Suppressor macrophage (primary cell): ENCODE measurements at places on chromosomes 3 and 15.

- peak; percentile 34 for DNase-seq
Observed at GRCh38 chr15:70535071-70535954, 228.0 kb downstream of the UACA start.

DNA sequence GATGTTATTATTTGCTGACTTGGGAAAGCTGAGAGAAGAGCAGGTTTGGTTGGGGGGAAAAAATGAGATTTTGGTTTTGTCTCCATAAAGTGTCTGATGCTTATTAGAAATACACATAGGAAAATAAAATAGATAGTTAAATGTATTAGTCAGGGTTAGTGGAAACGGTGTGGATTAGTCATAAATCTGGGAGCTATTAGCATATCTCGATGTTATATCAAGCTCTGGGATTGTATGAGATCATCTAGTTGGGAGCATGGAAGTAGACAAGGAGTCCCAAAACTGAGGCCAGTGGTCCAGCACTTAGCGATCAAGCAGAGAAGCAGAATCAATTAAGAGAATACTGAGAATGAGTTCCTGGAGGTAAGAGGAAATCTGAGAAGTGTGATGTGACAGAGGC lies 845.5 kb downstream of the ROBO2 start:
- DNase-seq = no peak

DNA sequence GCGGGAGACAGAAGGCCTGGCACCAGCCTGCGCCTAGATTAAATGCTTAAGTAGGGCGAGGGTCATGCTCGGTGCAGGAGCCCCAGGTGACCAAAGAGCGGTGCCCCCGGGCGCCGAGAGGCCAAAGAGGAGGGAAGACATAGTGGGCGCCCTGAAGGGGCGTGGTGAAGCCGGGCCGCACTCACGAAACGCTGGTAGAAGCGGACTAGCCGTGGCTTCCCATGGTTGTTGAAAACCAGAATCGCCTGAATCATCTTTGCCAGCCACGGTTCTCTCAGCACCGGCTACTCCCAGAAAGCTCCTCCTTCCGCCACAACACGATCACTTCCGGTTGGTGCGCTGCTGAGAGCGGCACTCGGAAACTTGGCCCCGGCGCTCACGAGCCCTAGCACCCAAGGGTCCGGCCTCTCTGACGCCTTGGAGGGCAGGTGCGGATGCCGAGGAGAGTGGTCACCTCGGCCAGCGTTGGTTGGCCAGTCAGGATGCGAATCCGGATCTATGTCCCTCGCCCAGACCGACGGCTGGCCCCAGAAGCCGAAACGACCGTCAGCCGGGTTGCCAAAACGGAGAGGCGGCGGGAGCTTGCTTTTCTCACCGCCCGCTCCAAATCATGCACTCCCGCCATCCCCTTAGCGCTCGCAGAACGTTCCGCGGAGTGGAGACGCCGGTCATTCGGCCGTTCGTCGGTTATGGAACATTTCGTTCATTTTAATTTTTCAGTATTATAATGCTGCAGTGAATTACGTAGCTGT lies at the start of gene AP3S2:
AP3S2 (minus strand) TSS at position 299 of the 752 bp plus-strand sequence; CDS start at position 254, 45 bp downstream.
- DNase-seq = peak; percentile 96

DNA sequence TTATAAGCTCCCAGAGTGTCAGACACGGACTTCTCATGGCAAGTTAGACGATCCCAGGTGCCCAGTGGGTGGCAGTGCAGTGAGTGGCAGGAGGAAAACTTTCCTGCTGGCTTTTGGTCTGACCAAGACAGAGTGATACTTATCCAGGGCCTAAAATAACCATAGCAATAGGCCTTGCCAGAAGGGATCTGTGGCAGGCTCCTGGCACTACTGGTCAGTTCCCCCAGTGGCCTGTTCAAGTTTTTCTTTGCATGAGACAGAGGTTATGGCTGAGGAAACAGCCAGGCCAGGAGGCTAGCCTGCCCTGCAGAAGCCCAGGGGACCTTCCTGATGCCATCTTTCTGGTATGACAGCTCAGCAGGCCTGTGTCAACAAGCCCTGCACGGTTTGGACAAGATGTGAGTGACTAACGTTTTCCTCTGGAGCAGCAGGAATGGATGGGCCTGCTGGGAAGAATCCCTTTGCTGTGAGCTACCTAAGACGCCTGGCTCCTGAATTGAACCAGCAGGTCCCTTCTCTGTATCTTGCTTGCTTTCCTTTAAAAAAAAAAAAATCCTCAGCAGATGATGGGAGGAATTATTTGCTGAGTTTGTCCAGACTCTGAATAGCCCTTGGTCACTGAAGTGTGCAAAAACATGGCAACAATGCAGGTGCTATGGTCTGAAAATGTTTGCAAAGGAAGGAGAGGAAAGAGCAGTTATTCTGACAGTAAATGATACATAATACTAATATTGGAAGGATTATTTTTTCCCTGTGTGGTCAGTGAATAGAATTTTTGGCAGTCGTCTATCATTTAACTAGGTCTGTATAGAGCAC lies 18.0 kb downstream of the SCG5 start:
- no peak for DNase-seq

DNA sequence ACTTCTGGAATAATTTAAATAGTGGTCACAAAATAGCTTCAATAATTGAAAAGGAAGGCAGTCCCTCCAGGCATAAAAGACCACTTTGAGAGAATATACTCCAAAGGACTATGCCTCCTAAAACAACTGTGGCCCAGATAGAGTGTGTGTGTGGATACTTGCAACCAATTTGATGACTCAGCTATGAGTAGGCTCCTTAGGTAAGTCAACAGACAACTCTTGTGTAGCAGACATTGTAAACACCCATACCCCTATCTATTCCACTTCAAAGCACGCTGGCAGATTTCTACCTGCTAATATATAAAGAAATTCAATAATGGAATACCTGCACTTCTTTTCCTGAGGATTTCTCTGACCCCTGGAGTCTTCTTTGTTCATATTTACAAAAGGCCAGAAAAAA lies 254.5 kb downstream of the NEK10 start:
- no peak for DNase-seq

DNA sequence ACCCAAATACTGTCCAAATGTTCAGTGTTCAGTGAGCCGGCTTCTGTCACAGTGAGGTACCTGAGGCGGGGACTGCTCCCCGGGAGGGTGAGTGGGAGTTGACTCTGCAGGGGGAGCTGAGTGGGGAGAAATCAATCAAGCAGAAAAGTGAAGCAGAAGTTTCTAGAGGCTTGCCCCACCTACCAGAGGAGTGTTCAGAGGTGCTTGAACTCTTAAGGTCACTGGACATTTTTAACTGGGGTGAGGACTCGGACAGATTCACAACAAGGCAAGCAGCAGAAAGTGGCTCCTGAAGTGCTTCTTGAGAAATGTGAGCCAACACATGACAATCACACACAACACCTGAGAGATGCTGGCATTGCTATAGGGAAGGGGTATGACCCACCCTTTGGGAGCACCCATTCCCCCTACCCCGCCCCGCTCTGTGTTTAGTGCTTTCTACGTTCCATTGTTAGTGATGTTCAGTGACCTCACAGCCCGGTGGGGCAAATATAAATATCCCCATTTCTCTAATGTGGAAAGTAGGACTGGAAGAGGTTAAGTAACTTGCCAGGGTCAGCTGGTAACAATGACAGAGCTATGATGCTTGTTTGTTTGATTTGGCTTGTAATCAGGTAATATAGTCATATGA lies 48.6 kb upstream of the AKAP13 start:
- no peak for DNase-seq

DNA sequence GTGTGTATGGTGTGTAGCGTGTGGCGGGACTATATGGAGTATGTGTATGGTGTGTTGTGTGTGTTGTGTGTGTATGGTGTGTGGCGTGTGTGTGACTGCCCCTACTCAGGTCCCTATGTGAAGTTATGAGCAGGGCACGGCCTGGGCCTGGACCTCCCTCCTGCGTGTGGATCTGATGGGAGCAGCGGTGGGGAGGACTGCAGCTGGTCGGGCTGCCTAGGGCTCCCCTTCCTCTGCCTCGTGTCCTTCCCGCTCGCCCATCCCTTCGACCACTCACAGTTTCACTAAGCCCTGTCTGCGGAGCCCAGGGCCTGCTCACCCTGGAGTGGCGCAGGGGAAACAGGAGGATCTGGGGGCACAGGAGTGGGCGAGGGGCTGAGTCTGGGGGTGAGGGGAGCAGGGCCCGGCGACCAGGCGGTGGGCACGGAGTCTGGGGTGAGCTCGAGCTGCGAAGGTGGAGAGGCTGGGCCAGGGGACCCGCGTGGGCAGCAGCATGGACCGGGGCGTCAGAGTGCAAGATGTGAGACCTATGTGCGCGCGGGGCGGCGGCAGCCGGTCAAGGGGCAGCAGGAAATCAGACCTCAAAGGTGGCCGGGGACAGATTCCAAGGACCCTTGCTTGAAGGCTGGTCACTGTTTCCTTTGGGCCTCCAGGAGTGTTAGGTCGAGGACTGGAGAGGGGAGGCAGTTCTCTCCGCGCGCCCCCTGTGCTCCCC lies 26.6 kb downstream of the GABRA5 start:
- no peak for DNase-seq

DNA sequence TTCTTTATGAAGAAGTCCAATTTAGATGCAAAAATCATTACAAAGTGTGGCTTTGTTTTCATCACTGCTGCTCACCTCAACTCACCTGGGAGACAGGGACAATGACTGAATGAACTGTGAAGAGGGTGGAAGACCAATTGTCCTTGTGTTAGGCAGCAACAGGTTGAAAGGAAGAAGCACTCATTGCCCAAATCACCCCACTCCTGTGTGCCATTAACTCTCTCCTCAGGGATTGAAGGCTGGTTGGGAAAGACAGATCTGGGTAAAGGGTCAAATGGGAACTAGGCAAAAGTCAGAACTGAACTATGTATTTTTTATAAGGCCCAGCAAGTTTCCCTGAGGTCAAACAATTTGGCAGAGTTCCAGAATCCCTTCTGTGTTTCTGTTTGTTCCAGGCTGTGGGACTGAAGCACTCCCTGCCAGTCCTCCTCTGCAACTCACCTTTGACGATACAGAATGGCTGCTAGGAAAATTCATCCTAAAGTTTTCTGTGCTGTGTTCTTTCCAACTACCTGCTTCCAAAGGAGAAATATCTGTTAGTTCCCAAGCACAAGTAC lies 68.6 kb upstream of the CCDC39 start:
- no peak for DNase-seq

- DNase-seq = no peak
Observed at GRCh38 chr3:54021071-54021470, 101.3 kb upstream of the CACNA2D3 start.

DNA sequence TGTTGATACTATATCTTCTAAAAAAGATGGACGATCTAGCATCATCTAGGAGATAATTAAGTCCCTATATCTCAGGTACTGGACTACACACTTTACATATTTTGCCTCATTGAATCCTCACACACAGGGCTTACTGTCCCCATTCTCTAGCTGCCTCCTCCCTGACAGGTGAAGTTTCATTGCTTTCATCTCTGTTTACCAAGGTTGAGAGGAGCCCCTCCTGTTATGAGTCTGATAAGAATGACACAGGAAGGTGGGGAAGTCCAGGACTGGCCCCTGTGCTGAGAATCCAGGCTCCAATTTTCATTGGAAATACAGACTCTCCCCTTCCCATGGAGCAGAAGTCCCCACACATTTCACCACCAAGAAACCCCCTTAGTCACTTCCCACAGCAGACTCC lies 105.2 kb downstream of the XXYLT1 start:
- DNase-seq = no peak

DNA sequence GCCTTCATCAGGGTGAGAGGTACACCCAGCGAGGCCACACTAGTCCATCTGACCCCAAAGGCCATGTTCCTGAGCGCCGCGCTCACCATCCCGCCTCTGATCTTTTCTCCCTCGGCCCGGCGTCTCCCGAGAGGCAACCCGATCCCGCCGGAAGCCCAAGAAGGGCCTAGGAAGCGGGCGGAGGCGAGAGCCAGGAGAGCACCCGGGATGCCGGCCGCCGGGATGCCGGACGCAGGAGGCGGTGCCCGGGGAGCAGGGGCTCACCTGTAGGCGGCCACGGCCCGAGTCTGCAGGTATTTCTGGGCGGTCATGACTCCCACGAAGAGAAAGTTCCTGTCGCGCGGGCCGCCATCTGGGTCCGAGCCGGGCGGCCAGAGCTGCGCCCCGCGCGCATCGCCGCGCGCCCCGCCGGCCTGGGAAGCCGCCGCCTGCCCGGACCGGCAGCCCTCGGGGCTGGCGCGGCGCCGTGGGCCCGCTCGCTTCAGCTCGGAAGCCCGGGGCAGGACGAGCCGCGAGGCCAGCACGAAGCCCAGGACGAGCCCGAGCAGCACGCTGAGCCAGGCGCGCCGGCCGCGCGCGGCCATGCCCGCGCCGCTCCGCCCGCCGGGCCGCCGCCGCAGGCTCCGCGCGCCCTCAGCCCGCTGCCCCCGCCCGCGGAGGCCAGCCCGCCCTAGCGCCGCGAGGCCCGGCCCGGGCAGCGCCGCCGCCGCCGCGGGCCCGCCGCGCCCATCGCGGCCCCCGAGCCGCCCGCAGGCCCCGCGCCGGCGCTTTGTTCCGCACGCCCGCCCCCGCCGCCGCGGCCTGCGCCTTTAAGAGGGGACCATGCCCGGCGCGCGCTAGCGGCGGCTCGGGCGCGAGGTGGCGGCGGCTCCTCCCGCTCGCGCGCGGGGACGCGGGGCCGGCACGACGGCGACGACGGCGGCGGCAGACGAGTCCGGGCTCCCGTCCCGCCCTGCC lies 697 bp downstream of the CHSY1 start:
- peak; percentile 93 for DNase-seq

- DNase-seq = peak; percentile 81
Observed at GRCh38 chr15:78422571-78423340, 15.3 kb upstream of the IREB2 start.

- DNase-seq = no peak
Observed at GRCh38 chr3:16126634-16127033, 47.8 kb upstream of the GALNT15 start.

DNA sequence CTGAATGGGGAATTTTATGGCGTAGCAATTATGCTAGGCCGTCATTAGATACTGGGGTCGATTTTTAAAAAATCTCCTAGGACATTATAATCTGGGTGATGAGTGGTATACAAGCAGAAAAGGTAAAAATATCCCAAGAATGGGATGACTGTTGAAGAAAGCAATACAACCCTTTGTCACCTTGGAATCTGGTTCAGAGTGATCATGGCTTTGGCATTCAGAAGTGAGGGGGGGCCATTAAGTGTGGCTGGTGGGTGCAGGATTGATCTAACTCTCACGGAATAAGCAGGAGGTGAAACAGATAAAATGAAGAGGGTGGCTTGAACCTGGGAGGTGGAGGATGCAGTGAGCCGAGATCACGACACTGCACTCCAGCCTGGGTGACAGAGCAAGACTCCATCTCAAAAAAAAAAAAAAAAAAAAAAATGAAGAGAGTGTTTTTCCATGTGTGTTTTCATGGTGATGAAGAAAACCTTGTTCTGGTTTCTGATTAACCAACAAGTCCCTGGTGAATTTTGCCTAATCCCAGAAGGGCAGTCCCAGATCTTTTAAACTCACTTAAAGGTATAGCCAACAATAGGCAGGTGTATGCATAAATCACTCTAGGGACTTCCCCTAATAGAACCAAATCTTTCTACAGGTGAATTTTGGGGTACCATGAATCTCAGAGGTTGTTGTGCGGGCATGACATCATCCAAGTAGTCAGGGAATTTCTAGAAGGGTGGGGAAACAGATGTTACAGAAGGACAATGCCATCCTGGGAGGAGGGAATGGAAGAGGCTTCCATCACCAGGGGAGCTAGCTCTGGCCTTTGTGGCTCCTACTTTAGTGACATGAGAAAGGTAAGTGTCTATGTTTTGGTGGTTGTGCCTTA lies 3.1 kb upstream of the RAD54L2 start:
- DNase-seq = no peak

GRCh38 chr3:143471705-143472104 lies 352.1 kb downstream of the CHST2 start:
- DNase-seq = no peak
